ENCODE measurements at places on chromosomes 5 and 9. TPM values are rescaled to one million over a fixed set of nuclear protein-coding genes. Genes with fewer than 3 reads are reported as not detected.

The NR6A1 gene
- polyA plus RNA-seq: 1.8 TPM

The TMEM232 gene
- 5.4 TPM for polyA plus RNA-seq

The RPS14 gene
- 4,593 TPM for polyA plus RNA-seq

The FGF10 gene
- 3.9 TPM for polyA plus RNA-seq

The FLT4 gene
- 0.60 TPM for polyA plus RNA-seq

The C5 gene
- 0.23 TPM for polyA plus RNA-seq

The CDH12 gene
- polyA plus RNA-seq: 0.04 TPM

The CAVIN4 gene
- not detected for polyA plus RNA-seq

The USP20 gene
- polyA plus RNA-seq: 7.9 TPM

The BNIP1 gene
- polyA plus RNA-seq: 19.2 TPM

The PCDHB2 gene
- 0.67 TPM for polyA plus RNA-seq

The GARIN3 gene
- not detected for polyA plus RNA-seq

The MUSK gene
- polyA plus RNA-seq: 2.3 TPM

The PCDHGA8 gene
- not detected for polyA plus RNA-seq

The NEURL1B gene
- polyA plus RNA-seq: 29.6 TPM

The NEUROG1 gene
- polyA plus RNA-seq: not detected
